NCI-H1436 treated with DMSO at 0.1 percent for 48 hours (cell line): ENCODE measurements at places on chromosomes 11 and 22.

DNA sequence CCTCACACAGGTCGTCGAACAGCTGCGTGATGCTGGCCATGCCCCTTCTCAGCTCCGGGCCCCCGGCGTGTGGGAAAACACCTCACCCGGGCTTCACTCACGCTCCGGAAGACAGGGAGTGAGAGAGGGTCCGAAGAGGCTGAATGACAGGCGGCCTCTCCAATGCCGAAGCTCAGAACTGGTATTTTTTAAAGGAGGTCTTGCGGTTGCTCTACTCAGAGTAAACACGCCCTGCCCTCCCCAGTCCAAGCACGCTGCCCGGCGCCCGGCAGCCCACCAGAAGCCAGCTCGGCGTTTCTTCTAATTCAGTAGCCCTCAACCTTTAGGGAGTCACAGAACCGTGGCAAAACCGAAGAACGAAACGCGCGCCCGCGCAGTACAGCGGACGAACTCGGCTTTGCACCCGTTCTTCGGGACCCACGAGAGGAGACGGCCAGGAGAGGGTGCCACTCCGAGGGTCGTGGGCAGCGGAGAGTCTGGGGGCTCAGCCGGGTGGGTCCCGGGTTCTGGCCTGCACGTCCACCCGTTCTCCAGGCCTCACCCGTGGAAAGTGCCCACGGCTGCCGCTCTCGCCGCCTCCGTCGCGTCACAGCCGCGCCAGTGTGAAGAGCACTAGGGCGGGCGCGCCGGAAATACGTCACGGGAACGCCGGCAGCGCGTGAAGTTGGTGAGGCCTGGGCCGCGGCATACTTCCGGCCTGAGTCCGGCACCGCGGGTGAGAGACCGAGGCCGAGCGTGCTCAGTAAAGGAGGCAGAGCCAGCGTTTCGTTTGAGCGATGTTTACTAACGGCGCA lies at the start of gene TUBGCP6:
Gene TUBGCP6, minus strand, starts transcription at position 604 of the 794 bp plus-strand sequence. Its CDS starts 564 bp downstream, at position 40.
- DNase-seq = peak; percentile 47

- DNase-seq = no peak
Measured at GRCh38 chr11:76567261-76567660, 103.3 kb downstream of the LRRC32 start.

DNA sequence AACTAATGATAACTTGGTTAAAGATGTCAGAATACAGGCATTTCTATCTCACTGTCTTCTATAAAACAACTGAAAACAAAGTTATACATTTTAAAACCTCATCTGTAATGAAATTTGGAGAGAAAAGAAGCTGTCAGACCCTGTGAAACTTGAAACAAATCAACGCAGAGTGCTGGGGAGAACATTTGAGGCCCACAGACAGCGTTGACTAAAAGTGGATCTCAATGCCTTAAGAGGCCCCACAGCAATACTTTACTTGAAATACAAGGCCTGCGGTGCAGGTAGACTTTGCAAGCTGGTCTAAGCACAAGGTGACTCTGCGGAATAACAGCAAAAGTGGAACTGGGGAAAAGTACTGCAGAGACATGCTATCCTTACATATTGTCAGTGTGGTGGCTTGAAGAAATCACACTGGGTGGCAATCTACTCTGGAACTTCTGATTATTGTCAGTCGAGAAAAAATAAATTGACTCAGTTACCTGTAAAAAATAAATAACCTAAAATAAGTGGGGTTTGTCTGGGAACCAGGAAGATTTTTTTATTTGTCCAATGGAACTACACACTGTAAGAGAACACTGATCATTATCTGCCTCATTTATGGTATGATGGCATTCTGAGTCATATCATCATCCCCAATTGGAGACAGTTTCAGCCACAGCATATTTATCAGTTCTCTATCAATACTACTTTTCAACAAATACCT lies 138.9 kb downstream of the LUZP2 start:
- no peak for DNase-seq

GRCh38 chr11:34564807-34565241 lies 51.2 kb upstream of the ELF5 start:
- no peak for DNase-seq

DNA sequence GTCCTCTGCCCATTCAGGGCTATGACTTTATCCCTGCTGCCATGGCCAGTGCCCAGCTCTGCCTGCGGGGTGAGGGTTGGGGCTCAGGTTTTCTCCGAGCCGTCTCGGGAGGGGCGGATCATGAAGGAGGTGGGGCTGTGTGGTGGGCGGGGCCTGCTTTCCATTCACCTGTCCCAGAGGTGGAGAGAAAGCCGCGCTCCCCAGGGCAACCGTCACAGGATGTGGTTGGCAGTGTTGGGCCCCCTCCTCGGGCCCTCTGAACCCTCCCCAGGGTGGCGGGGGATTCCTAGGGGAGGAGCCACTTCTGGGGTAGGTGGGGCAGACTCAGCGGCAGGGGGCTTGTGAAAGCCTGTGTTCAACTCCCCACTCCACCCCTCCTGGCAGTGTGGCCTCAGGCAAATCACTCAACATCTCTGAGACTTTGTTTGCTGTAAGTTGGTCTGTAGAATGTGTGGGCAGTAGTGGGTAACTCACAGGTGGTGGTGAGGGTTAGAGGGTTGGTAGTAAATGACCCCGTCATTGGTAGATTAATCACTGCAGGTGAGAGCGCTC lies 50.3 kb downstream of the CD6 start:
- peak; percentile 68 for DNase-seq

- no peak for DNase-seq
Measured at GRCh38 chr11:86182976-86183584, 61.5 kb upstream of the EED start.

DNA sequence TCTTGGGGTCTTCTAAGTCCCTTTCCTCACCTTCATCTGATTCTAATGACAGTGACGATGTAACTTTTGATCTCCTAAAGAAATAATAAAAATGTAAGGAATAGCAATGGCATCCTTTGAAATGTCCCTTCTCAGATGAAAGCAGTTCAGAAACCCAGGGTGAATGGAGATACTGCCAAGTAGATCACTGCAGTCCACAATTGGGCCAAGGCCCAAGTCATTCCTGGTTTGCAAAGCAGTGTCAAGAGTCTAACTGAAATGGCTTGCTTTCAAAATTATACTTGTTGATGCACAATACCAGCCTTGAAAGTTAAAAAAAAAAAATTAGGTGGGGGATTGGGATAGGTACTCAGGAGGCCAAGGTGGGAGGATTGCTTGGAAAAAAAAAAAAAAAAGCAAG lies 20.4 kb downstream of the ASCC2 start:
- DNase-seq = no peak

DNA sequence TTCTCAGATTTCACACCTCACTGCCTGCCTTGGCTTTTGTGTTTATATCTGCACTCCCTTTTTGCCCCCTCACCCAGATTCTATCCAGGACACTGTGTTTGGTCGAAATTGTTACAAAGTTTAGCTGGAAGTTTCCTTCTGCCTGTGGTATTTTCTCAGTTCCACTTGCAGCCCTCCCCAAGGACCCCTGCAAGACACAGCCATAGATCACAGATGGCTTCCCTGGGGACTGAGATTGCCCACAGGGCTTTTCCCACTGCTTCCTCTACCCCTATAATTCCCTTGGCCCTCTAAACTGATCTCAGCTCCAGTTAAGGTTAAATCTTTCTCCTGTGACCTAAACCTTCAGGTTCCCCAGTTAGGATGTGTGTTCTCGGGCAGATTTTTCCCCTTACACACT lies 146.1 kb upstream of the C11orf87 start:
- DNase-seq = no peak
